ENCODE measurements at places on chromosomes 3 and 15.

- peak; percentile 15 for DNase-seq
Observed at GRCh38 chr15:70258369-70259027, 160.8 kb upstream of the TLE3 start.

DNA sequence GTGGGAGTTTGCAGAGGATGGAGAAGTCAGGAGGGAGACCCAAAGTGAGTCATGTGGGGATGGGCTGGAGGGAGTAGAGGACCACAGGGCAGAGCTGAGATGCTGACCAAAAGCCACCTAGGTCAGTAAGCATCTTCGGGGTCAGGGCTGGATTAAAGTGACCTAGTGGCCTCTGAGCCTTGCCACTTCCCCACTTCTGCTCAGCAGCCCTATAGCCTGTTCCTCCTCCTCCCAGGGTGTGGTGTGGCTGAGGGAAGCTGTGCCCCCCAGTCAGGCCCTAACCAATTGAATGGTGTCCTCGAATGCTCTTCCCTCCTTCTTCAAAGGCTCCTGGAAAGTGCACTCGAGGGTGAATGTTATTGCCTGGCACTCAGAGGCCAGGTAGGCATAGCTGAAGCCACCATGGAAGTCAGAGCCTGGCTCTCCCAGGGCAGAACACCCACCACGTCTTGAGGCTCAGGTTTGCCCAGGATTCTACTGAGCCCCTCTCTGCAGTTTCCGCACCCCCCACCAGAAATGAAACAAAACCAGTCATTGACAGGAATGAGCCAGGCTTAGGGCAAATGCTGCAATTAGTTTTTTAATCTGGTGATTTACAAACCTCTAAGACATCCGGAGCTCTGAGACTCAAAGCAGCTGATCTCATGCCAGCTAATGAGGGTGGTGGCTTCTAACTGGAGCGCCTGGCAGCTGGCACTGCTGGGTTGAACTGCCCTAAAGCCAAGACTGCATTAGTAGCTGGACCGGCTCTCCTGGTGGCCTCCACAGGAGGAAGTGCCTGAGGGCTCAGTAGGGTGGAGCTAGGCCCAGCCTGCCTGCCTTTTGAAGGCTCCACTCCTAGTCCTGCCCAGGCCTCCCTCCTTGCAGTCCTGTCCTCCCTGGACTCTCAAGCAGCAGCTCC, 26.0 kb upstream of the VIPR1 start:
- DNase-seq = no peak

DNA sequence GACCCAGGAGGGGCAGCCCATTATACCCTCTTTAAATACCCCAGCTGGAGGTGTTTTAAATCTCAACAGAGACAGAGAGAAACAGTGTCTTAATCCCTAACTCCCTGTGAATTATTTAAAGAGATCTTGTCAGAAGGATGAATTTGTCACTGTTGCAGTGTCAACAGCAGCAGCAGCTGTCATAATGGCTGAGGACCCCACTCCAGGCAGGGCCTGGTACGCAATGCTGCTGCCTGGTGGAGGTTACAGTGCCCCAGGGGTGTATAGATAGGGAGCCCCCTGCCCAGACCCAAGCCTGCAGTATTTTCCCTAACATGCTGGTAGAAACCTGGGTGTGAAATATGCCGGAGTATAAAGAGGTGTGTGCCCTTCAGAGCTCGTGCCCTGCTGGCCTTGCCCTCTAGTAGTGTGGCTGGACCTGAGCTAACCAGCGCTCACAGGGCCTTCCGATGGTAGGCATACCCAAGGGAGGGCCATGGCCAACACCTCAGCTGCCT, 143.0 kb downstream of the EPHB1 start:
- DNase-seq = no peak

DNA sequence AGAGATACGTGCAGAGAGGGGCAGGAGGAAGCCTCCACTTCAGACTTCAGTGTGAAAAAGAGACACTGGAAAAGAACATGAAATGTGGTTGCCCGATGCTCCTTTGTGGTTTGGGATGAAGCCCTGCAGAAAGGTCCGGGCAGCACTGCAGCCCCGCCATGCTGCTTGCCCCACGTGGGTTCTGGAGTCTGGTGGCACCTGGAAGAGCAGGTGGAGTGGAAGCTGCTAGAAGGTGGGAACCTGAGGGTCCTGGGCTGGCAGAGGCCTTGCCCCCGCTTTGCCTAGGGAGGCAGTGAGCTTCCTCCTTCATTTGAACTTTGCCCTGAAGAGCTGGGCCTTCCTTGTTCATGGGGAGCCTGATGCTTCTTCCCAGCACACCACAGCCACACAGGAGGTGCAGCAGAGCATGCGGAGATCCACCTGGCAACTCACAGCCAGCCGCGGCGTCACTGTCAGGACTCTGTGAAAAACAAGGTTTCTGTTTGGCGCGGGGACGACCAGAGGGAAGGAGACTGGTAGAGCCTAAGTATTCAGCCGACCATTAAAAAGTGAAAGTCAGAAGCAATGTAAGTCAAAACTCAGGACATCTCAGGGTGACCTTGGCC, 59.0 kb downstream of the APBA2 start:
- no peak for DNase-seq

GRCh38 chr15:98668566-98669308, 20.4 kb downstream of the IGF1R start:
- DNase-seq = no peak

- no peak for DNase-seq
Observed at GRCh38 chr15:46322753-46323152, 687.9 kb downstream of the SQOR start.

GRCh38 chr3:116140100-116140689, 305.1 kb downstream of the LSAMP start:
- DNase-seq = peak; percentile 12

- DNase-seq = no peak
Observed at GRCh38 chr3:155941354-155941753, 70.9 kb downstream of the GMPS start.

DNA sequence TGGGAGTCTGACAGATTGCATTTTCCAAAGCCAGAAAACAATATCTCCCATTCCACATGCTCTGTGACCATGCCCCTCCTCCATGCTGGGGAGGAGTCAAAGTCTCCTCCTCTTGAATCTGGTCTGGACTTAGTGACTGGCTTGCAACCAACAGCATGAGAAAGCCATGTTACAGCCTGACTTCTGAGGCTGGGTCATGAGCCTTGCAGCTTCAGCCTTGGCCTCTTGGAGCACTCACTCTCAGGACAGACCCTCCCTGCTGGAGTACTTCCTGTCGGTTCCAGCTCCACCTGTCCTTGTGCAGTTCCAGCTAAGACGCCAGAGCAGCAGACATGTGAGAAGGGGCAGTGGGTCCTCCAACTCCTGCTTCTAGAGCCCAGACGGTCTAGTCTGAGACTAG, 49.7 kb upstream of the RBSN start:
- no peak for DNase-seq
